GM23338 (cell line): ENCODE measurements at places on chromosomes 13 and 19.
A peak's percentile ranks its signal among the peaks of the same experiment; 100 is the strongest.

DNA sequence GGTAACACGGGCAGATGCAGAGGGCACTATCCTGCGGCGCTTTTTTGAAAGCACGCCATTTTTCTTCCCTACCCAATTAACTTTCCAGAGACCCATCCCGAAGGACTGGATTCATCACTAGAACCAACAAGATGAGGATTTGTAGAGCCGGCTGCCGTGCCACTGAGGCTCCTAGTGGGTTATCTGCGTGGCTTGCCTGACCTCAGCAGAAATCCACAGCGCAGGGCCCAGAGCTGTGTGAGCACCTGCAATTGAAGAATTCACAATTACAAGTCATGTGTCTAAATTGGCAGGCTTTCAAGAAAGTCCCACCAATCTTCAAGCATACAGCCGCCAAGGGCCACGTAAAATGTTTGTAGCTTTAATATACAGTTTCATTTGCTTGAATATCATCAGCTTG is 75.5 kb downstream of the ALOX5AP start:
- no peak for DNase-seq

DNA sequence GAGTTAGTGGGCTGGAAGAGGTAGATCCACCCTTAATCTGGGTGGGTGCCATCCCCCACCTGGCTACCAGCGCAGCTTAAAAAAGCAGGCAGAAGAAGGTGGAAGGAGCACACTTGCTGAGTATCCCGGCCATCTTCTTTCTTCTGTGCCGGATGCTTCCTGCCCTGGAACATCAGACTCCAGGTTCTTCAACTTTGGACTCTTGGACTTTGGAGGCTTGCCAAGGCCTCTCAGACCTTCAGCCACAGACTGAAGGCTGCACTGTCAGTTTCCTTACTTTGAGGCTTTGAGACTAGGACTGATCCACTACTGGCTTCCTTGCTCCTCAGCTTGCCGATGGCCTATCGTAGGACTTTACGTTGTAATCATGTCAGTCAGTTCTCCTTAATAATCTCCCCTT is 127.6 kb upstream of the GPC6 start:
- DNase-seq = no peak

DNA sequence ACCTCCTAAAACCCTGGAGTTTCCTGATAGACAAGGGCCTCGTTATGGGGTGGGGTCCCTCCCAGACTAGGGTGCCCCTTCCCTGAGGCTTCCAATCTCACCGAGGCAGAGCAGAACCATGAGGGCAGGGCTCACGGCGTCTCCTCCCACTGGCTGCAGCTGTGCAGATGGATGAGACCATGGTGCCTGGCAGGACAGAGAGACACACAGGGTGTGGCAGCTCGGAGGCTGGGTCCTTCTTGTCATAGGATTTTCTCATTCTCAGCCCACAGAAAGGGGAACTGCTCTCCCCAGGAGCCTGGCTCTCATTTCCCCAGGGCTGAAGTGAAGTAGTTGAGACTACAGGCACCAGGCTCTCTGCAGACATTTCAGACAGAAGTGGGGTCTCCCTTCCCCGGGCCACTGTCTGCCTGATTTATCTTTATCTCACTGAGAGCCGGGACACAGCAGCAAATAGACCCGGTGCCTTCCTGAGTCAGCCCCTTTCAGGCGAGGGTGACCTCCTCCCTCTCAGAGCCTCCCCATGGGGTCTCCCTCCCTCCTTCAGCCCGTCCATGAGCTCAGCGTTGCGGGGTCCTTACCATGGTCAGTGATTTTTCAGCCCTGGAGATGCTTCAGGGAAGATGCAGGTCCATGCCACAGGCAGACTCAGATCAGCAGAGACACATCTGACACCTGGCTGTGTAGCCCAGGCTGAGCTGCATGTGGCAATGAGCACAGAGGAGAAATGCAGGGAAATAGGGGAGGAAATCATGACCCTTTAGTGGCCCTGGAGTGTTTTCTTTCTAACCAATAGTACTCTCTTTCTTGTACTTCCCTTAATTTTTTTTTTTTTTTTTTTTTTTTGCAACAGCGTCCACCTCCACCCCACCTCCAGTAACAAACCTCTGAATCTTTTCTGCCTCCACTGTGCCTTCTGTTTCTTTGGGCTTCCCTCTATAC is at the start of gene LILRA5:
Gene LILRA5 (minus strand): TSS at position 731 of the 942 bp plus-strand sequence. CDS start 147 bp downstream, at position 584.
- no peak for DNase-seq

DNA sequence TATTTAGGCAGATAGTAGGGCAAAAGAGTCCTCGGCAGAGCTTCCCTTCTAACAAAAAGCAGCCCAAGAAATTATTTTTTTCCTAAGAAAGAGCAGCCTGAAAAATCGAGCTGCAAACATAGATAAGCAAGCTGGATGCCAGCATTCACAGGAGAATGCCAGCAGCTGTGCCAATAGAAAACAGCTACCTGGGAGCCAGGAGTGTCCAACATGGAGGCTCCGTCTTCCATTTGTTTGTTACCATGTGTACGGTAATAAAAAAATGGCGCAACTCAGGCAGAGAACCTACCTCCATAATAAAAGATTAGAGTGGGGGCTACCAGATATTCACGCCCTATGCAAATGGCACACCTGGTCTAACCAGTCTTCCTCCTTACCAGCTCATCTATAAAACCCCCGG is 77.6 kb upstream of the IPO5 start:
- DNase-seq = peak; percentile 3

DNA sequence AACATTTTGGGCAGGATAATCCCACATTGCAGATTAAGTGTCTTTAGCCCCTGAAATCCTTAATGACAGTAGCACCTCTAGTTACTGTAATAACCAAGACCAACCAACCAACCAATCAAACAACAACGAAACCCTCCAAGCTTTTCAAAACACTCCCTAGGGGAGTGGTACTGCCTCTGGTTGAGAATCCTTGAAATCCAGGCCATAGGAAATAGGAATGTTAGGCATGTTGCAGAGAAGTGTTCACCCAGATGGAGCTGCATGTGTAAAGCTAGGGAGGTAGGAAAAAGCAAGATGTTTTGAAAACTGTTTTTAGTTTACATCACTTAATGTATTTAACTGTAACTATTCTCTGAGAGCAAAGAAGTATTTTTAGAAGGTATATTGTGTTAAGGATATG is 4.5 kb downstream of the LACC1 start:
- DNase-seq = peak; percentile 46

DNA sequence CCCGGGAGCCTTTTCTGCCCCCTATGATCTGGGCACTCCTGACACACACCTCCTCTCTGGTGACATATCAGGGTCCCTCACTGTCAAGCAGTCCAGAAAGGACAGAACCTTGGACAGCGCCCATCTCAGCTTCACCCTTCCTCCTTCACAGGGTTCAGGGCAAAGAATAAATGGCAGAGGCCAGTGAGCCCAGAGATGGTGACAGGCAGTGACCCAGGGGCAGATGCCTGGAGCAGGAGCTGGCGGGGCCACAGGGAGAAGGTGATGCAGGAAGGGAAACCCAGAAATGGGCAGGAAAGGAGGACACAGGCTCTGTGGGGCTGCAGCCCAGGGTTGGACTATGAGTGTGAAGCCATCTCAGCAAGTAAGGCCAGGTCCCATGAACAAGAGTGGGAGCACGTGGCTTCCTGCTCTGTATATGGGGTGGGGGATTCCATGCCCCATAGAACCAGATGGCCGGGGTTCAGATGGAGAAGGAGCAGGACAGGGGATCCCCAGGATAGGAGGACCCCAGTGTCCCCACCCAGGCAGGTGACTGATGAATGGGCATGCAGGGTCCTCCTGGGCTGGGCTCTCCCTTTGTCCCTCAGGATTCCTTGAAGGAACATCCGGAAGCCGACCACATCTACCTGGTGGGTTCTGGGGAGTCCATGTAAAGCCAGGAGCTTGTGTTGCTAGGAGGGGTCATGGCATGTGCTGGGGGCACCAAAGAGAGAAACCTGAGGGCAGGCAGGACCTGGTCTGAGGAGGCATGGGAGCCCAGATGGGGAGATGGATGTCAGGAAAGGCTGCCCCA is 8.5 kb upstream of the CEACAM7 start:
- DNase-seq = peak; percentile 60

GRCh38 chr13:21925720-21926119 is 254.8 kb downstream of the FGF9 start:
- peak; percentile 83 for DNase-seq
